Heart right ventricle (tissue), 16 donors: ENCODE measurements at places on chromosomes 16 and 17. TPM values are rescaled to one million over a fixed set of nuclear protein-coding genes. Genes with fewer than 3 reads are reported as not detected.

GRCh38 chr16:71214746-71215381 is 15.7 kb downstream of the HYDIN start:
- DNase-seq, result no peak

- peak; percentile 84 for DNase-seq
These were observed 162.7 kb upstream of the CDC42EP4 start for GRCh38 chr17:73474370-73474988.

DNA sequence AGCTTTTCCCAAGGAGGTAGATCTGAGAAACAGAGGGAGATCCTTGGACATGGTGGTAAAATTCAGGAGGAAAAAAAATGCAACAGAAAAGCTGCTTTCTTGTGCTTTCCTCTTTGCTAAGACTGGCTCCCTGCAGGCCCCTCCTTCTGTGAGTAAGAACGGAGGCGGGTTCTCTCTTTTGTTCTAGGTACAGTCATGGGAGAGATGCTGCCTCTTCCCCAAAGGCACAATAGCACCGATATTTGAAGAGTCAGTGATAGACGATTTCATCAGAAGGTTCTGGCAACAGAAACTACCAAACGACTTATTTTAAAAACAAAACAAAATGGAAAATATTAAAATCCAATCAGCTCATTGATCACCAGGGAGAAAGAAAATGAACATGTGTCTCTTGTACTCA is 32.6 kb upstream of the KIFC3 start:
- no peak for DNase-seq

- DNase-seq, result no peak
These were observed 148.2 kb downstream of the SNX29 start for GRCh38 chr16:12124742-12125141.

DNA sequence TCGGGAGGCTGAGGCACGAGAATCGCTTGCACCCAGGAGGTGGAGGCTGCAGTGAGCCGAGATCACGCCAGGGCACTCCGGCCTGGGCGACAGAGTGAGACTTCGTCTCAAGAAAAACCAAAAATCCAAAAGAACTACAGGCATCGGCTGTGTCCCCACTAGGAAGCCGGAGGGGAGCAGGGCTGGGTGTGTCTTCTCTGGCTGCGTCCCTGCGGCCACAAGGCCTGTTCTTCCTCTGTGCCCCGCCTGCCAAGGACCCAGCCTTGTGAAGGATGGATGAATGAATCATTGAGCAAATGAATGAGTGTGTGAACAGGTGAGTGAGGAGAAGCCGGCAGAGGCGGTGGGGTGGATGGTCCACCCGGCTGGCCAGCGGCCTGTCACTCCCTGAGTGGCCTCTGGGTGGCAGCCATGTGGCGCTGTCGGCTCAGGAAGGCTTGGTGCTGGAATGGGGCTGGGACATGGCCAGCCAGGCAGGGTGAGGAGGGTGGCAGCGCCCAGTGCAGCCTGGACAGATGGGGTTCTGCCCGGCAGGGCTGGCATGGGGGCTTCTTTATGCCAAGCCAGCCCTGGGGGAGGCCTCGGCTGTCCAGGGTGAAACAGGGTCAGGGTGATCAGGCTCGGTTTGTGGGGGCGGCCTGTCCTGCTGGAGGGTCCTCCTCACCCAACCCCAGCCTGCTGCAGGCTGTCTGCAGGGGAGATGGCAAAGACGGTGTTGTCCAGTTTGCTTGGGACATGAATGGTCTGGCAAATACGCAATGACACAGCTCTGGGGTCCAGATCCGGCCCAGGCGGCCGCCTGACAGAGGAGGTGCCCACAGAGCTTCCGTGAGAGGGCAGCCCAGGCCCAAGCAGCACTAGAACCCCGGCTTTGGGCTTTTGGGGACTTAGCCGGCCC is 21.7 kb downstream of the SLC25A10 start:
- peak; percentile 77 for DNase-seq

DNA sequence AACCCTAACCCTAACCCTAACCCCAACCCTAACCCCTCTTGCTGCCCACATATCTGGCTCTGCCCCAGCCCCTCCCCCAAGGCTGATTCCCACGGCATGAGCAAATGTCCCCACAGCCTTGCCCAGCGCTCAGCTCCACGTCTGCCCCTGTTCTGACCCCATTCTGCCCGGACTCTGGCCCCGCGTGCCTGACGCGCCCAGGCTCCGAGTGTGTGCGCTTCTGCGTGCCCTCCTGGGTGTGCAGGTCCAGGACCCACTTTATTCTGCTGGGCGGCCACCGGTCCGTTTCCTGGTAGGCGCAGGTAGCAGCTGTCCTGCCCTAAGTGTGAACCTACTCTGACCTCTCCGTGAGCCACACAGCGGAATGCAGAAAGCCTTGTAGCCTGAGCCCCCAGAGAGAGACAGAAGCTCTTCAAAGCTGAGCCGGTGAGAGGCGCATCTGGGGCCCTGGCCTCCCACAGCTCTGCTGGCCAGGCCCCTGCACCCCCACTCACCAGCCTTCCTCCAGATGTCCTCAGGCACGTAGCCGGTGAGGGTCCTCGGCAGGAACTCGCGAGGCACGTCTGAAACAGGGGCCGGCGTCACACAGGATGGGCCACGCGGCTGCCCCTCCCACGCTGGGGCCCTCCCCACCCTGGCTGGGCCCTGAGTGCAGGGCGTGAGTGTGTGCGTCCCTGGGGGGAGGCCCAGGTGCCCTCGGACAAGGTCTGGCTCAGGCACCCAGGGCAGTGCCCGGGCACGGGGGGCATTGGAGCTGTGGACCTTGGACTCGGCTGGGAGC is 14.0 kb upstream of the PABPN1L start:
- no peak for DNase-seq

DNA sequence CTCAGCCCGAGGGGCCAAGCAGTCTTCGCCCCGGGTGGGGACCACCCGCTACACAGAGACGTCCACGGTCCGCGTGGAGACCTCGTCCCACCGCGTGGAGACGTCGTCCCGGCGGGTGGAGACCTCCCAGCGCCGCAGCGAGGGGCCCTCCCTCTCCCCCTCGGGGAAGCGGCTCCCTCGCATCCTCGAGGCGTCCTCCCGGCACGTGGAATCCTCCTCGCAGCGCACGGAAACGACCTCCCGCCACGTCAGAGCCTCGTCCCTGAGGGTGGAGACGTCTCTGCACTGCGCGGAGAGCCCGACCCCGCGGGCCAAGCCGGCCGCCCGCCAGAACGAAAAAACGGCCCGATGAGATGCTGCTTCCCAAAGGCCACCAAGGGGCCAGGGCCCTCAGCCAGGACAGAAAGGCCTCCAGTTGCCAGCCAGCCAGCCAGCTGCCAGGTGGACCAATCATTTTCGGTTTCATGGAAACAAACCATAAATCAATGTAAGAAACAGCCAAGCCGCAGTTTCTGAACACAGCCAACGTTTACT is 424 bp downstream of the C17orf100 start:
- DNase-seq, result no peak

DNA sequence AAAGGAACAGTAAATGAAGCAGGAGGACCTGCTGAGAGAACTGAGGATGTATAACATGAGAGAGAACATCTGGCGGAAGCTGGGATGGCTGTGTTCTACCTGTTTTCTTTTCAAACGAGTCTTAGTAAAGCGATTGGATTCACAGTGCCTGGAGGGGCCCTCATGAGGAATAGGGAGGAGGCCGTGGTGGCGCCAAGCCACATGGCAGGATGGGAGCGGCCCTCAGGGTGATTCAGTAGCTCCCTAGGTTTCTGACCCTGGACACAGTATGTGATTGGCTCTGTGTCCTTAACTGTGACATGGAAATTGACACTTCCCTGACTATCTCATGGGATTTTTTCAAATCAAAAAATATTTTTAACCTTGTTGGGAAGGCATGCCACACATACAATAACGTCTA is 32.1 kb downstream of the USP43 start:
- no peak for DNase-seq

- no peak for DNase-seq
These were observed 49.5 kb upstream of the CRHR1 start for GRCh38 chr17:45734598-45734997.

DNA sequence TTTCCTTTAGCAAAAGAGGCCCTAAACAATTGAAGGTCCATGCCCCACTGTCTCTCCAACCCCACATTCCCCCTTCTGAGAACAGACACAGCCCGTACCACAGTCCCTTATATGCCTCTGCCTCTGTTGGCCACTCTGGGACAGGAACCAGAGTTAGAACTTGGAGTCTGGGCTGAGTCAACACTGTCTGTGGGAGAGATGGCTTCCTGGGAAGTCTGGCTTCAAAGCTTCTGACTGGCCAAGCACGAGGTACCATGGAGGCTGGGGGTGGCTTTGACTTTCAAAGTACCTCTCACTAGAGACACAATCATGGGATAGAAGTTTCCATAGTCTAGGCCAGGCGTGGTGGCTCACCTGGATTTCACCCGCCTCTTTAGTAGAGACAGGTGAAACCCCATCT is 14.9 kb upstream of the SPOP start:
- DNase-seq, result no peak

The DHRS11 gene
- 11.5 TPM for total RNA-seq

The ARL6IP1 gene
- total RNA-seq, result 19.6 TPM

The TBC1D3H gene
- total RNA-seq, result not detected

The GUCY2D gene
- 0.22 TPM for total RNA-seq
